ENCODE measurements at places on chromosomes 12 and 14.

DNA sequence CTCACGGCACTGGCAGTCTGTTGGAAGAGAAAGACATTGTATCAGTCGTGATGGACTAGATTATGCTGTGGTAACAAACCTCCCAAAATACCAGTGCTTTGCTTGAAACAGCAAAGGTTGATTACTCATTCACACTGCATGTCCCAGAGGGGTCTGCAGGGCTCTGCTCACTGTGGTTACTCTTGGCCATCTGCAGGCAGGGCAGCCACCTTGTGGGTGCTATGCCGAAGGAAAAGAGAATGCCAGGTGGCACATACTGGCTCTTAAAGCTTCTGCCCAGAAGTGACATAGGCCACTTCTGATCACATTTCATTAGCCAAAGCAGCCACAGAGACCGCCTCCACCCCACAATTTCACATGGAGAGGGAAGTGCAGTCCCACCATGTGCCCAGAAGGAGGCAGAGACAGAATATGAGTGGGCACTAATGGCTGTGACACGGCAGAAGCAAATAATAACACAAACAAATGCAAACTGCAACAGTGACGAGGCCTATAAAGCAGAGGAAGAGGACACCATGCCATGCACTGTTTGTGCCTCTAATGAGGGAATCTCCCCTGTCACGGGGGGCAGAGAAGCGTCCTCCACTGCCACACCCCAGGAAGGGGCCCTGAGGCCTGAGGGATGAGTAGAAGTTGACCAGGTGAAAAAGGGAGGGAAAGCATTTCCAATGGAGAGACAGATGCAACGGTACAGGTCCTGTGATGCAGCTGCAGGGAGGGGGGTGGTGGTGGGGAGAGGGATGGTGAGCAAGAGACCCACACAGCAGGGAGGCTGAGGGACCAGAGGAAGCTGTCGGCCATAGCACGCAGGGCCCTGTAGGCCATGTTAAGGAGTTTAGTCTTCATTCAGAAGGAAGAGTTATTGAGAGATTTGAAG, 51.7 kb upstream of the KICS2 start:
- peak; percentile 60 for DNase-seq

DNA sequence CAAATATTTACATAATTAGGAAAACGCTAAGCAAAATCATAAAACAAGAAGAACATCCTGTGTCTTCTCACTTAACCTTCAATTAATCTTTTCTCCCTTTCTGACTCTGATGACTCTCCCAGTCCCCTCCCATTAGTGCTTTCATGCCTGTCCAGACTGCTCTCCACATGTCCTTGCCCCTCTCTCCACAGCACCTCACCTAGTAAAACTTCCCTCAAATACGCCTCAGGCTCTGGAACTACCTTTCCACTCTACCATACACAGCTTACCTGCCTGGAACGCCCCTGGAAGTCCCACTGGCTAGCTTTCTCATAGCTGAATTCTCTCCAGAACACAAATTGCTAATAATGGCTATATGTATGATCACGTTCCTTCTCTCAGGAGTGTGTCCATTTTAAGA, 44.7 kb downstream of the SLC5A8 start:
- DNase-seq = no peak

- peak; percentile 21 for DNase-seq
Measured at GRCh38 chr12:92551853-92552397, 150.9 kb upstream of the PLEKHG7 start.

DNA sequence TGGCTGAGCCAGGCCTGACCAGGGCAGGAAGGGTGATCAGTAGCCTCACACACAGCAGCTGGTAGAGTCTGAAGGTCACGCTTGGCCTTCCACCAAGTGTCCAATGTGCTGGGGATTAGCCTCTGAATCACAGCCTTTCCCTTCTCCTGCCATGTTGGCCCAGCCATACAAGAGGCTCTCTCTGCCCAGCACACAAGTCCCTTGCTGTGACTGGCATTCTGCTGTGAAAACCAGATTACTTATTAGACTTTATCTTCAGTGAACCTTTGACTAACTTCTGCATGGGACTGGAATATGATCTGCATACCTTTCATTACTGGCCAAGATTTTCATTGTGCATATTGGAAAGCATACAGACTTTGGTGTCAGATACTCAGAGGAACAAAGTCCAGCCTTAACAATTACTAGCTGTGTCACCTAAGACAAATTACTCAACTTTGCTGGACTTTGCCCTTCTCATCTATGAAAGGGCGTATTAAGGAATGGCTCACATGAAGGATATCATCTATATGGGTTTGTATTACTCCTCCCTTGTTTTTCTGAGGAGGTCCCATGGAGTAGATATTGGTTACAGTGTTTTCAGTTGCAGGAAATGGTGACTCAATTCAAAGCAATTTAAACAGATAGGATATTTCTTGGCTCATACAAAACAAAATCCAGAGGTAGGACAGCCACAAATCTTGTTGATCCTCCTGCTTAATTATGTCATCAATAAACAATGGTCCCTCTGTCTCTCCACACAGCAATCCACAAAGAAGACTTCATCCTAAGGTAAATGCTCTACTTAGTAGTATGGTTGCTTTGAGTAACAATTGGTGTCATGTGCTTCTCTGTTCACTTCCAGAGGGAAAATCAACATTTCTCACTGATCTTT, 99.6 kb downstream of the DYRK2 start:
- no peak for DNase-seq

DNA sequence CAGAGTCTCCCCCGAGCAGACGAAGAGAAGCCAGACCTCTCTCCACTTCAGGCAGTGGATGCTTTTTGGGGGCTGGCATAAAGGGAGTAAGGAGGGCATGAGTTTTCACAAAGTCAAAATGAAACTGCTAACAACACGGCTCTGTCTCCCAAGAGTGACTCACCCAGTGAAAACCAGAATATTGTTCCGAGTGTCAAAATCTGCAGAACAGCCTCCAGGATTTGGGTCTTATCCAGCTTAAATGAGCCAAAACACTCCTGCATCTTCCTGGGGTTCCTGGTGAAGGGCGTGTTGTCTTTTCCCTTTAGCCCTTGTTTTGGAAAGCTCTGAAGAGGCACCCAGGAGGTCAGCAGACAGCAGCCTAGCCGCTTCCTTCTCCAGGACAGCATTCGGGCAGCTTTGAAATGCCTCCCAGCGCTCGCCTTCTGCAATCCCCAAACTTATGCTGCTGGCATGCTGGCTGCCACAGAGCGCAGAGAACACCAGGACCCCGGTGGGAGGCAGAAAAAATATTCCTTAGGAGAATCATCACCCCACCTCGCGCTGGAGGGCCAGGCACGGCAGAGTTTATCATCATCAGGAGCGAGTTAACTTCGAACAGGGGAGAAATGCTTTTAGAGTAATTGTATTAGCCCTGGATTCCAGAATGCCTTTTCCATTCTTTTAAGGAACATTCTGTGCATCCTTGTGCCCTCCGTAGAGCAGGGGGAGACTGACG, 117.7 kb upstream of the NCOR2 start:
- DNase-seq = no peak
